ENCODE measurements at places on chromosomes 4 and X.

DNA sequence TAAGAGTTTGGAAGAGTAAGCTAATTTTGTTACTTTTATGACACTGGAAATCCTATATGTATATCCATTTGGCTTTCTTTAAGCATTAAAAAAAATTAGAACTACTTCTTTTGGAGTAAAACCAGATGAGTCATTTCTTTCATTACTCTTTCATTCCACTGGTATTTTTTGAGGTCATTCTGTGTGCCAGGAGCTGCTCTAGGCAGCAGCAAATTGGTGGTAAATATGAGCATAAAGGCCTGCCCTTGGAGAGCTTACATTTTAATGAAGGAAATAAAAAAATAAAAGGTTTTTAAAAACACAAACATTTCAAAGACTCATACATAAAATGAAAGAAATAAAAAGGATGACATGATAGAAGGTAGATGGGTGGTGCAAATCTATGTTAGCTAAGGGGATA, 37.4 kb downstream of the MID1 start:
- no peak for DNase-seq

DNA sequence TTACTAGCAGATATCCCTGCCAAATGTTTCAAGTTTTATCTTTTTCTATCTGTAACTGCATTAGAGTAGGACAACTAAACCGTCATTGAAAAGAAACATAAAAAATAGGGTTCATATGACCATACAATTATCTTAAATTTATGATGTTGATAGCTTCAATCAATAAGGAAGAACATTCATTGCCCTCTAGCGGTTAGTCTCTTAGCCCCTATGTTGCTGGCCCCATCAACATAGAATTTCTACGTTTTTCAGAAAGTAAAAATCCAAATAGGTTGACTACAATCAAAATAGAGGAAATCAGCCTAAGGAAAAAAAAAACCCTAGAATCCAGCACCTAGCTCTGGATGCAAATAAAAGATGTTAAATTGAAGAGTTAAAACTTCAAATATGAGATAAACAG, 225.1 kb upstream of the ITM2A start:
- DNase-seq: no peak

DNA sequence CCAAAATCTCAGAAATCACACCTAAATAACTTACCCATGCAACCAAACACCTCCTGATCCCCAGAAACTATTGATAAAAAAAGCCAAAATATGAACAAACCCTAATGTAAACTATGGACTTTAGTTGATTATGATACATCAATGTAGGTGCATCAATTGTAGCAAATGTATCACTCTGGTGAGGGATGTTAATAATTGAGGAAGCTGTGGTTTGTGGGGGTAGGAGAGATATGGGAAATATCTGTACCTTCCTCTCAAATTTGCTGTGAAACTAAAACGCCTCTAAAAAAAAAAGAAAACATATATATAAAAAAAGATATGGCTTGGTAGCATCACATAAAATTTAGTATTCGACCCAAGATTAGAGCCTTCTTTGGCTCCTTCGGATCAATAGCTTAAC, 144.3 kb upstream of the CPEB2 start:
- peak; percentile 66 for DNase-seq

DNA sequence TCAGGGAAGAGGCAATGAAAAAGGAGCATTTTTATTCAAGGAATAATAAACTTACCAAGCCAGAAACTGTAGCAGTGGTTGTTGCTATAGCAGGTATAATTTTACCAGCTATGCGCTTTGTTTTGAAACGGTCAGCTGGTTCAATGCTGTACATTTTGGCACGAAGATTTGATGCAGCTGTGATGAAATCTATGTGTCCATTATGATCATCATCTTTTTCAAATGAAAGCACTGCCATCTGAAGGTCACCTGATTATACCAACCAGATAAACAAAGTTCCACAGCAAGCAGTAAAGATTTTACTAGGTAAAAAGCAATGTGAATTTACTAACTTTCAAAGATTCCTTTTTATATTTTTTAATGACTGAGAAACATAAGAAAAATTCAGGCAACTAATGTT, 66.4 kb downstream of the STAP1 start:
- no peak for DNase-seq

- no peak for DNase-seq
These were observed 2.9 kb upstream of the TNIP3 start for GRCh38 chr4:121166976-121167375.

DNA sequence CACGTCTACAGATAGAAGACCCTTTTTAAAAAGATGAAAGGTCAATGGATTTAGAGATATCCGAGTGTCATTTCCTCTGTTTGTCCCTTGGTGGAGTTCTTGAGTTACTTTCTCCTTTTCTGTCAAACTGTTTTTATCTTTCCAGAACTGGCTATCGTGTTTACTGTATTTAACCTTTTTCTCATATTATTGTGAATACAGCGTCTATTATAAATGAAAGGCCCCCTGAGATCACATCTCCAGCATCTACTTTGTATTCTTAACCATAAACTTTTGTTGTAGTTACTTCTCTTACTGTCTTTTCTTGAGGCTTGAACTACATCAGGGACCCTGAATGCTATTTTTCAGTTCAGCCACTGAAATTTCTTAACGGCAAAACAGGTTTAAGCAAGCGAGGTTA, 4.0 kb upstream of the PCDH7 start:
- peak; percentile 36 for DNase-seq

DNA sequence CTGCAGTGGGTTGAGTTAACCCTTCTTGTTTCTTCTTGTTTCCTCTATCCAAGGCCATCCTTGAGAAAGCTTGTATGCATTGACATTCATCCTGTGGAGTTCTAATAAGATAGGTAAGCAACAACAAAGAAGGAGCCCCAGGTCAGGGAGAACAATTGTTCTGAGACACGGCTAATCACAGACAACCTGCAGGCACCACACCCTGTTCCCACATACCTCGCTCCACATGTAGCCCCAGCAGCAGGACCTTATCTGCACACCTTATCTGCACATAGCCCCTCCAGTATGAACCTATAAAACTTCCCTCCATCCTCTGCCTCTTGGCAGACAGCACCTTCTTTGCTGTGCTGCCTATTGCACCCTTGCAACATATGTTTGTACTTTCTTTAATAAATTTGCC, 129.1 kb downstream of the MSL3 start:
- no peak for DNase-seq

GRCh38 chr4:52195869-52196268, 144.8 kb downstream of the SPATA18 start:
- DNase-seq: no peak

- DNase-seq: no peak
These were observed 1.4 kb downstream of the SMARCA5 start for GRCh38 chr4:143514901-143515300.

GRCh38 chr4:182847576-182848450, 69.4 kb downstream of the DCTD start:
- DNase-seq: no peak

- DNase-seq: no peak
These were observed 154.9 kb upstream of the GYPA start for GRCh38 chr4:144295286-144295995.

- no peak for DNase-seq
These were observed 7.6 kb downstream of the SFRP2 start for GRCh38 chr4:153781280-153781679.

- no peak for DNase-seq
These were observed 56.4 kb downstream of the USP38 start for GRCh38 chr4:143240939-143241679.

DNA sequence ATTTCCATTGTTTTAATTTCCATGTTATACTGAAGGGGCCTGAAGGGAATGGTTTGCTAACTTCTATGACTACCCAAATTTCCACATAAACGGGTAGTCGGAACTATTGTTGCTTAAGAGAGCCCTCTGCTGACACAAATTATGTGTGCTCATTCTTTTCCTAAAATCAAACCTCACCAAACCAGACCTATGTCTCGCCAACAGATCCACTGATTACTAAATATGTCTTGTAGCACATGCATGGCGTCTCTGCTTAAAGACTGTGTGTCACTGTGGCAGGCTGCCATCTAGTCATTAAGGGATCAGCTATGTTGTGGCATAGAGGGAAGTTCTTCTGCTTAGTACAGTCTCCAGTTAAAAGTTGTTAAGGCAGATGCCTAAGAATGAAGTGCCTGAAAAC, 25.1 kb downstream of the PIR start:
- peak; percentile 50 for DNase-seq

- DNase-seq: no peak
These were observed 24.7 kb downstream of the CCNG2 start for GRCh38 chr4:77181720-77182119.

DNA sequence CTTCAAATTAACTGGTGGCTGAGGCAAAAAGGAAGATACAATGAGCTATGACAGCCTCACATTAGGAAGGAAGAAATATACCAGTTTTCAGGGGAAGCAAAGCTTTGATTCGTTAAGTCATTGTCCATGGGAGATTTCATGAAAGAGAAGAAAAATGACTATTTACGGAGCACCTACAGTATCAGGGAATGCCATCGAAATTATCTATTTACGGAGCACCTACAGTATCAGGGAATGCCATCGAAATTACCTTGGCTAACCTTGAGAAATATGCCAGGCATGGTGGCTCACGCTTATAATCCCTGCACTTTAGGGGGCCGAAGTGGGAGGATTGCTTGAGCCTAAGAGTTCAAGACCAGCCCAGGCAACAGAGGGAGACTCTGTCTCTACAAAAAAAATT, 28.5 kb upstream of the IQSEC2 start:
- no peak for DNase-seq

DNA sequence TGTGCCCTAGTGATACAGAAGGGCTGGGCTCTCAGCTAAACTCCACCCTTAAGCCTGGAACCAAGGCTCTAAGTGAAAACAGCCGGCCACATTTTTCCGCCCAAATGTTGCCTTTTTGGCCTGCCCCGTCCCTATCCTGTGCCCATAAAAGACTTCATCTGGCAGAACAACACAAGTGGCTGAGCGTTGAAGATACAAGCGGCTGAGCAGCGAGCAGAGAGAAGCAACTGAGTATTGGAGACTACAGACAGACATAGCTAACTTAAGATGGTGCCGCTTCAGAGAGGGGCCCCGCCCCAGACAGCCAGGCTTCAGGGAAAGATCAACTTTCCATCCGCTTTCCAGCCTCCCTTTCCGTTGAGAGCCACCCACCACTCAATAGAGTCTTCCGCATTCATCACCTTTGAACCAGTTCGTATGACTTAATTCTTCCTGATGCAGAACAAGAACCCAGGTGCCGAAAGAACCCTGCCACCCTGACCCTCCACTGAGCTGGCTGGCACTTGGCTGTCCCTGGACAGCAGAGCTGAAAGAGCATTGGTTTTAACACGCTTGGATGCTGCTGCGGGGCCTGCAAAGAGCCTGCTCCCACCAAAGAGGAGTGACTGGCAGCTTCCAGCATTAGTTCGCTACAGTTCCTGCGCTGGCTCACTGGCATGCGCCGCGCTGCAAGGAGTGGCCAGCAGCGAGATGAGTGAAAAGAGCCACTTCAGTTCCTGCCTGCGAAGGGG, 853.2 kb upstream of the INTU start:
- no peak for DNase-seq

DNA sequence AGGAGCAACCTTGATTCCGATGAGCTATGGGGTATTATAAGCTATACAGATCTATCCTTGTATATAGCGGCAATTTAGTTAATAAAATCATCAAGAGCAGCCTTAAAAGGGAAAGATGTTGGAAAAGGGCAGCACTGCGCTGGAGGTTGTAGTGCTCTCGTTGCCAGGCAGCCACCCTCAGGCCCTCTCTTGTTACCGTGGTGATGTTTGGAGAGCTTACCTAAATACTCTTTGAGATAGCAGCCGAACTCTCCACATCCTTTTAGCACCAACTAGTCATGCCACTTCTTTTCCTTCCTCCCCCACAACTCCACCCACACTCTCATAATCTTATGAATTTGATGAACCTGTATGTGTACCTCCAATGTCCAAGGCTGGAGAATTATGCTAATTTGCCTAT, 3.8 kb upstream of the RADX start:
- DNase-seq: no peak

DNA sequence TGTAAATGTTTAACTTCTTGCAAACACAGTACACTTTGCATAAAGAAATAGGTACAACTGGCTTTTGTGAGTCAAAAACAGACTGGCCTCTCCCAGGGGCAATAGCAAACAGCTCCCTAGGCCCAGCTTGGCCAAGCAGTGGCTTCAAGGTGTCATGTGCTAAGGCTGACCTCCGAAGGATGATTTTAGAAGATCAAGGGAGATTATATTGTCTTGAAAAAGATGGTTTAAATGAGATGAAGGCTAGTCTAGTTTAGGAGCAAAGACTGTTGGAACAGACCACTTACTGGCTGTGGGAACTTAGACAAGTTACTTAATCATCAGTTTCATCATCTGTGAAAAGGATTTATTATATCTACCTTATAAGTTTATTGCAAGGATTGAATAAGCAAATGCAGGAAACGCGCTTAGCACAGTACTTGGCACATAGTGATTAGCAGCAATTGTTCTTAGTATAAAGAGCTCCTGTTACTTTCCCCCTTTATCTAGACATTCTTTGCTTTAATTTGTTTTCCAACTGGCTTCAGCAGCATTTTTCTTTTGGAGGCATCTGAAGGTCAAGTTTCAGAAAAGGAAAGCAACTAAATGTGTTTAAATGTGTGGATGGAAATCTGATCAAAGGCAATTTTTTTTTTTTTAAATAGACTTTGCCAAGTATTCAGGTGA, 17.2 kb downstream of the ANXA3 start:
- DNase-seq: no peak

DNA sequence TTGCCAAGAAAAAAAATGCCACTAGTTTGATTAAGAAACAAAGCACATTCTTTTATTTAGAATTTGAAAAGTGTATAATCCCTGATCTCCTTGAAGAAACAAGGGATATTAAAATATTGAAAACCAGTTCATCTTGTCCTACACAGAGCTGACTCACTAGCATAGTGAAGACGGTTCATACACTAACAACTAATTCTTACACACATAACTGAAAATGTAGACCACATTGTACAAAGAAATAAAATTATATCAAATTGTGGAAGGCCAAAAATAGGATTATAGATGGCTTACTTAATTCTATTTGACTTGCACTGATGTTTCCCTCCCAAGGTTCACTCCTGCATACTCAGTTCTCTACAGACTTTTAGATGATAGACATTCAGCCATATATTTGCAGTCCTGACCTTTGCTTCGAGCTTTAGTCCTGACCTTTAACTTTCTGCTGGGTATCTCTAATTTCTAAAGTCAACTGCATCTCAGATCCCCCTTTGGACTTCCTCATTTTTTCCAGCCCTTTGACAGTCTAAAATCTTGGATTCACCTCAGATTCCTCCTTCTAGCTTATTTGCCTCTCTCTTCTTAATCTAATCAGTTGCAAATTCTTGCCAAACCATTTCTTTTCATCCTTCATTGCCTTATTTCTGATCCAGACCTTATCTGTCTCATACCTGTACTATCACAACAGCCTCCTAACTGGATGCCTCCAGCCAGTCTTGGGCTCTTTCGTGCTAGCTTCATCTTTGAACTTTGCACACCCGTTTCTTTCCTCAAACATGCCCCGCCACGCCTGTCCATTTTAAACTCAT, 4.5 kb upstream of the WWC2 start:
- DNase-seq: no peak

Data from MV-4-11 (cell line).